Omental fat pad (tissue), 4 donors: ENCODE measurements at places on chromosomes 4 and X.

- DNase-seq, result no peak
Observed at GRCh38 chrX:10602646-10603045, 17.7 kb downstream of the MID1 start.

- DNase-seq, result no peak
Observed at GRCh38 chr4:143431526-143432257, 81.8 kb upstream of the SMARCA5 start.

DNA sequence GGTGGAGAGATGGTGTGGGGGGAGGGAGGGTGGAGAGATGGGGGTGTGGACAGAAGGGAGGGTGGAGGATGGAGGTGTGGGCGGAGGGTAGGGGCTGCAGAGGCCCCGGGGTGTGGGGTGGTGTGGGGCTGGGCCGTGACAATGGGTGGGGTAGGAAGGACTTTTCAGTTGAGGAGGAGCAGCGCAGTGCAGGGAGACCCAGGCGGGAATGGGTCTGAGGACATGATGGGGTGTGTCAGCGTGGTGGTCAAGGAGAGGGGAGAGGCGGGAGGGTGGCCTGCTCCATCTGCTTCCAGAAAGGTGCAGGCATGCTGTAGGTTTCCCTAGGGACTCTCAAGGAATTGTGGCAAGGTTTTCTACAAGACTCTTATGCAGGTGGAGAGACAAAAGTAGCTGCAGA is 48.9 kb downstream of the RGS12 start:
- no peak for DNase-seq

GRCh38 chr4:4950561-4951290 is 68.5 kb downstream of the CYTL1 start:
- DNase-seq, result no peak

DNA sequence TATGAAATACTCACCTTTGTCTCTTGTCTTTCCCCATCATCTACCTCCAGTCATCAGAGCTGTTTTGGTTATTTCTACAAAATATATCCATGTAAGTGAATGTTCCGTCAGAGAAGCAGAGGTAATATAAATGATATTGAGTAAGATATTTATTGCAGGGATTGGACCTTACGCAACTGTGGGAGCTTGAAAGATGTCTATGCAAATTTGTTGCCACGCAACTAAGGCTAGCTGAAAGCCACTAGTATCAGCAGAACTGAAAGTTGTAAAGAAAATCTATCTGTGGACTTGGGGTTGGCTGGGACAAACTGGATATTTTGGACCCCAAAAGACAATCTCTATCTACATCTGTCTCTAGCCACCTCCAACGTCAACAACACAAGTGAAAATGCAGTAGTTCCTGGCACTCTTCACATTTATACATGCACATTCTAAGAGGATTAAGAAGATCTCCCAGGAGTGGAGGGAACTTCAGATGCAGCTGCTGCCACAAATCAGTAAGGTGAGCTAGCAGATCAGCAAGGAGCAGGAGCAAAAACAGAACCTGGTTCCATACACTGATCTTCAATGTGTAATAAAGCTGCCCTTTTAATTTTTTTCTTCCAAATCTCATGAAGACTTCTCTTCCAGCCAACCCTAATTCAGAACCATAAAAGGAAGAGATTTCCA is 8.5 kb upstream of the CCSER1 start:
- DNase-seq, result no peak

DNA sequence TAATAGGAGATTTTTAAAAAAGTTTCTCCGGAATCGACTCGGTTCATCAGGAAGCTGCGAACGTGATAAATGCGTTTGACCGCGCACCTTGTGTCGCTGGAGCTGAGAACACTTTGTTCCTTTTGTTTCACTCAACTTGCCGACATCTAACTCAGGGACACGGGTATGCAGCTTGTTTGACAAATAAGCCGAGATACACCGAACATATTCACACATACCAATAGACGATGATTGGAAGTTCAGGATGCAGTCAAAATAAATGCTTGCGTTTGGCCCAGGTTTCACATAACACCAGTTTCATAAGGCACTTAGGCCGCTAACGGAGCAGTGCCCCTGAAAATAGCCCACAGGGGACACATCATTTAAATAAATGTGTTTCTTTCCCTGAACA is 932 bp upstream of the SHISA3 start:
- DNase-seq, result no peak

DNA sequence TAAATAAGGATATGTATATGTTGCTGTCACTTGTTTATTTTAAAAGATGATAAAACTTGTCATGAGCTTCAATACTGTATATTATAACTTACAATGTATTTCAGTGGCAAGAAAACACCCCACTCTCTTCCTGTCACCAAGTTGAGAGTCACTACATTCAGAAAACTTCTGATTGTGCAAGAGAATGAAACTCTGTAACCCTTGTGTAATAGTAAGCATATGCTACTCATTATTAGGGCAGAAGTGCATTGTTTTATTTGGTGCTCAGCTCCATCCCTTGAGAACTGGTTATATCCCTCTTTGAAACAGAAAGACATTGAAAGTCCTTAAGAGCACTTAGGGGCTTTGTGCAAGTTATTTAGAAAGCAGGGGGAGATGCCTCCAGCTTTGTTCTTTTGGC is 594.5 kb downstream of the ARAP2 start:
- DNase-seq, result no peak

- no peak for DNase-seq
Observed at GRCh38 chrX:7146703-7147412, 654 bp upstream of the STS start.

DNA sequence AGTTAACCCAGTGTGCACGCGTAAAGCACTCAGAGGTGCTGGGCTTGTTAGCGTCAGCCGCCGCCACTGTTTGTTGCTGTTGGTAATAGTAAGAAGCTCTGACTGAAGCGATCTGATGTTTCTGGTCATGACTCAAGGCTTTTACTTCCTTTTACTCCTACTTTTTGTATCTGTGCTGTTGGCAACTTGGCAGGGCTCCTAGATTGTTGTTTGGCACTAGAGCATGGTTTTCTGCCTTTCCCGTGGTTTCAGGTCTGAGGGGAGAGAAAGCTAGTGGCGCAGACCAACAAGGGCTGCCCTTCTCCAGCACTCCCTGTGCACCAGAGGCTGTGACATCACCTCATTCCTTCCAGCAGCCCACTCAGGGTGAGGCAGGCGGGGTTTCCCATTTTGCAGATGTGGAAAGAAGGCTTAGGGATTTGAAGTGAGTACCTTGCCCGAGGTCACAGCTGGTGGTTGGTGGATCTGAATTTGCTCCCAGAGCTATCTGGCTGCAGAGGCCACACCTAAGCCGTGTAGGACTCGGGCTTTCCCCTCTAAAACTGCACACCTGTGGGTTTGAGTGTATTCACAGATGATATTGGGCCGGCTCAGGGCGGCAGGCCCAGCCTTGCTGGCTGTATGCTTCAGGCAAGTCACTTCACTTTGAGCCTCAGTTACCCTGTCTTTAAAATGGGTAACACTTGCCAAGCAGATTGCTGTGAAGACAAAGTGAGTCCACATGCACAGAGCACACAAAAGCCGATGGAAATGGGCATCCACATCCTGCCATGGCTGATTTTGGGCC is 51.2 kb upstream of the TADA2B start:
- no peak for DNase-seq

GRCh38 chr4:15331930-15332329 is 95.9 kb upstream of the C1QTNF7 start:
- DNase-seq, result no peak

DNA sequence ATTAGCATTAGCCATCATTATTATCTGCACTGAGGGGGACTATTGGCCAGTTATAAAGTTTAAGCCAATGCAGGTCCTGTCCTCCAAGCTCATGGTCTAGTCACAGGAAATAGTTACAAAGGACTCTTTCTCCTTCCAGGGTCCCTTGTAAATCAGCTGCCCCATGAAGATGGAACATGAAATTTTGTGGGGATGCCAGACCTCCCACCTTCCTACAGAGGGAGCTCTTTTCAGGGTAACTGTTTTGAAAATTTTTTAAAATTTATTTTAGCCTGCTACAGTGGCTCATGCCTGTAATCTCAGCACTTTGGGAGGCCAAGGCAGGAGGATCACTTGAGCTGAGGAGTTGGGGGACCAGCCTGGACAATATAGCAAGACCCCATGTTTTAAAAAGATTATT is 124.4 kb upstream of the SLC34A2 start:
- no peak for DNase-seq

DNA sequence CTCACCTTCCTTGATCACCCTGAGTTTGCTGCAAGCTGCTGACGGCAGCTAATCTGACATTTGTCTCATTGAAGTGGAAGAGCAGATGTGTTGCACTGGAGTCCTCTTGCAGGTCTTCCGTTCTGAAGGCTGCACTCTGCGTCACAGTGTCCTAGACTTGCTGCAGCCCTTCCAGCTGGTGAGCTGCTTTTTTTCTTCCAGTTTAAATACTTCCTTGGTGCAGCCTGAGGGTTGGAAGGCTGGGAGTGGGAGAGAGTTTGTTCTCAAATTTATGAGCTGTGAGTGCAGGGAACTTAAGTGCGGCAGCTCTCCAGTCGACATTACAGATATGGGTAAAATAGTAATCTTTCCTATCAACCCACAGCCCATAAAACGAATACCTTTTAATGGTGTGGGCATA is 303.6 kb upstream of the FAT1 start:
- no peak for DNase-seq

- DNase-seq, result no peak
Observed at GRCh38 chrX:50973199-50973598, 62.7 kb downstream of the BMP15 start.
